ENCODE measurements at places on chromosomes 11 and 22.

DNA sequence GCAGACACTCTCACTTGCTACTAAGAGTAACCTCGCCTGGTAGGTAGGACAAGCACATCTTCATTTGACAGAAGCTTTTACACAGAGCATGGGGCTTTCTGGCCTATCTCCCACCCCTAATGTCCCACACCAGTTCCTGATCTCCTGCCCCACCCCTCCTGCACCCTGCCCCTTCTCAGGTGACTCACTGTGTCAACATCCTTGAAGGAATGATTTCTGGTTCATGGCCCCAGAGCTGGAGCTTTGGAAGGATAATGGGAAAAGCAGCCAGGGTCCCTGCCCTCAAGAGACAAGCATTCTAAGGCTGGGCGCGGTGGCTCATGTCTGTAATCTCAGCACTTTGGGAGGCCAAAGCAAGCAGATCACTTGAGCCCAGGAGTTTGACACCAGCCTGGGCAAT lies 47.2 kb downstream of the LRFN4 start:
- DNase-seq = no peak

GRCh38 chr22:32407312-32407711 lies 4.7 kb downstream of the RTCB start:
- no peak for DNase-seq

DNA sequence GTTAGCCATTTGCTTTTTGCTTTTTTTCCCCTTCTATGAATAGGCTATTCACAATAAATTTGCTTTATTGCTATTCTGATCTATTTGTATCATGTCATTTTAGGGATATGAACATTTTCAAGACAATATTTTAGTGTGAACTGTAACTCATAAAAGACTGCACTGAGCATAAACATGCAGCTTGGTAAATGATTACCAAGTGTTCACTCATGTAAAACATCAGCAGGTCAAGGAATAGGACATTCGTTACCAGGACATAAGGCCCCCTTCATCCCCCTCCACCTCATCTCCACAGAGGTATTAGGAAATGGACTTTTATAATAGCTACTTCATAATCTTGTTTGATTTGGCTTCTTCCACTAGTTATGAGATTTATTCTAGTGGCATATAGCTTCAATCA lies 12.4 kb downstream of the NLRP14 start:
- DNase-seq = no peak

DNA sequence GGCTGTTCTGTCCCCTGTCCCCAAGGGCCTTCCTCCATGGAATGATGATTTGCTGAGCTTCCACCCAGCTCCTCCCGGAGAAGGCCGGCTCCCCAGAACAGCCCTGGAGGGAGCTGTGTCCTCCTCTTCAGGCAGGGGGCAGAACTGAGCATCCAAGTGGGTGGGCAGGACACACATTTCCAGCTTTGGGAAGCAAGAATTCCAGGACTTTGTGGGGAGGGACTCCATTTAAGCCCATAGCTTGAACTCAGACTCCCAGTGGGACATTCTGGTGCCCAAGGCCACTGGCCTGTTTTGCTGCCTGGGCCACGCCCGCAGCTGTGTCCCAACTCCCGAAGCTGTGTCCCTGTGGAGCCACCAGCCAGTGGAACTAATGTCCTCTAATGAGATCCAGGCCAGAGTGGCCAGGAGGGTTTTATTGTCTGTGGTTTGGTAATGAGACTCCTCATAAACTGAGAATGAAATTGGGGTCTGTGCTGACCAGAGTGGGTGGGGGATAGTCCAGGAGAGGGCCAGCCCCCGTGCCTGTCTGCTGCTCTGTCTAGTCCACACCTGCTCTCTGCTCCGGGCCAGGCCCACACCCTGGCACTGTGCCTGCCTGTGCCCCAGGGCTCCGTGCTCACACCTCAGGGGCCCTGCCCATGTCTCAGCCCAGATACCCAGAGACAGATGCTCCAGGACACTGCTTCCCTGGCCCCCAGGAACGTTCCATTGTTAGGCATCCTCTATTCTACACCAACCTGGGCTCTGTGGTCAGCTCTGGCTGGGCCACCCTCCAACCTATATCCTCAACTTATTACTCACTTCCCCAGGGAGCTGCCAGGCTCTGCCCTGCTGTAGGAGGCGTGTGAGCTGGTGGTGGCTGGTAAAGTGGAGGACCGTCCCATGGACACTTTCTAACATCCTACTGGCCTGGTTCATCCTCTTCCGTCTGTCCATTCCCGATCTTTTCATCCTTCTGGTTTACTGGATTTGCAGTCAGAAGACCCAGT lies 7.6 kb downstream of the NECTIN1 start:
- DNase-seq = no peak

DNA sequence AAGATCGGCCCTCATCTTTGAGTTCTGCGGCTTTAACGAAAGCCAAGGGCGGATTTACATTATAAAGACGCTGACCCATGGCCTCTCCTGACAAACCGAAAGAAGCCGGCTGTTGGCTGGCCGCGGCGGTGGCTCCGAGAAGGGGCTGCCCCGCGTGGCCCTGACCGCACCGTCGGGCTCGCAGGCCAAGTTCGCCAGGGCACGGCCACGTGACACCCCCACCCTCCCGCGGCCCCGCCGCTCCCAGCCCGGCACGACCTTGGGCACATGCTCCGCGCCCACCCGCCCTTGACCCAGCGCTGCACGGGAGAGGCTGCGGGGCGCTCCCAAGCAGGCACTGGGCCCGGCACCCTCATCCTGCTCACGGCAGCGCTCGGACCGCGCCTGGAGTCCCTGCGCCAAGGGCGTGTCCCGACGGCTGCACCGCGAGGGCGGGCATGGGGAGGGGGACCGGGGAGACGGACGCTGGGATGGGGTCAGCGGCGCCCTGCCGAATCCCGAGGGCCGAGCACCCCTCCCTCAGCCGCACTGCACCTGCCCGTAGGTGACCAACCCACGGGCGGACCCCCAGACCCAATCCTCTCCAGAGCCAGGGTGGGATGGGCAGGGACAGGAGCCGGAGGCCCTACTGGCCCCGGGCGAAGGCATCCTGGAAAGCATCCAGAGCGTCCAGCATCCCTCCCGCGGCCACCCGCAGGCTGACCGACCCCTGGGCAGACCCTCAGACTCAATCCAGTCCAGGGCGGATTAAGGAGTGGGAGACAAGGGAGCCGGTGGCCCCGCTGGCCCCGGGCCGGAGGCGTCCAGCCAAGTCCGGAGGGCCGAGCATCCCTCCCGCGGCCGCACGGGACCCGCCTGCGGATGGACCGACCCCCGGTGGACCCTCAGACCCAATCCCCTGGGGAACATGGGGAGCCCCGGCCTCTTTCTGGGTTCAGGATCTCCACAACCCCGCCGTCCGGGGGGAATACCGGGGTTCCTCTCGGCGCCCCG lies 759 bp downstream of the CPT1A start:
- no peak for DNase-seq

DNA sequence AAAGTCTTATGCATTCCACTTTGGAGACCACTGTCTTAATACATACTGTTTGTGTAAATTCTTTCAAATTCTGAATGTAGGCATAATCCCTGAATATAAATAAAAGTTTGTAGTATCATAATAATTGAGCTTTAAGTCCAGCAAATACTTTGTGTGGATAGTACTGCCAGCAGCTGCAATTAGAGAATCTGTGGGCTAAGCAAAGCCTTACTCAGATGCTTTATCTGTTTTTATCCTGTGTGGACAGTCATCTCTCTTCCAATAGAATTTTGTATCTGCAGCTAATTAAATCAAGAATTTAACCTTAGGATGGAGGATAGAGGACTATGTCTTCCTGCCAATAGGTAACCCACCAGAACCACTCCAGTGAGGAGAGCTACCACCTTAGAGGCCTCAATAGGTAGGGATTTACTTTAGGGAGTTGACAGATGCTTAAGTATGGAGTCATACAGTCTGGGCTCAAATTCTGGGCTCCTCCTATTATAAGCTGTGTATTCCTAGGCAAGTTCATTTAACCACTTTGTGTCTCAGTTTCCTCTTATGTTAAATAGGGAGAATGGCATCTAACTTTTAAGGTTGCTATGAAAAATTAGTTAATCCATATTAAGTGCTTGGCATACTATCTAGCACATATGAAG lies 71.1 kb downstream of the STIM1 start:
- no peak for DNase-seq

- no peak for DNase-seq
These were observed 53.7 kb downstream of the CADM1 start for GRCh38 chr11:115450519-115450918.

- no peak for DNase-seq
These were observed 23.9 kb upstream of the RBM4B start for GRCh38 chr11:66701432-66702240.

- DNase-seq = no peak
These were observed 40.0 kb downstream of the RNF141 start for GRCh38 chr11:10500757-10501684.

DNA sequence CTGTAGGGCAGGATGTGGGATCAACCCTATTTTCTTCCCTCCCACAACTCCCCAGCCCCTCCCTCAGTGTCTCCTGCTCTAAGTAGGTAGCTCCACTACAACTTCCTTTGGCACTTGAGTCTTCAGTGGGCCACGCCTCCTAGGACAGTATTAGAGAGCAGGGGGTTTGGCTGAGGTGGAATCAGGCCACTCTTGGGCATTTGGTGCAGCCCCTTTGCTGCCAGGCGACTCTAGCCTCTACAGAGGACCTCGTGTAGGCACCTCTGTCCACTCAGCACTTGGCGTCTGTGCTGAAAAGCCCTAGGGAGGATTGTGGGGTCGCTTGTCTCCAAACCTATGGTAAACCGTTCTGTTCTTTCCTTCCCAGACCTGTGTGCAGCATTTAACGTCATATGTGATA lies 2.7 kb downstream of the FADD start:
- no peak for DNase-seq

GRCh38 chr11:23112987-23113886 lies 253.0 kb upstream of the CCDC179 start:
- no peak for DNase-seq

DNA sequence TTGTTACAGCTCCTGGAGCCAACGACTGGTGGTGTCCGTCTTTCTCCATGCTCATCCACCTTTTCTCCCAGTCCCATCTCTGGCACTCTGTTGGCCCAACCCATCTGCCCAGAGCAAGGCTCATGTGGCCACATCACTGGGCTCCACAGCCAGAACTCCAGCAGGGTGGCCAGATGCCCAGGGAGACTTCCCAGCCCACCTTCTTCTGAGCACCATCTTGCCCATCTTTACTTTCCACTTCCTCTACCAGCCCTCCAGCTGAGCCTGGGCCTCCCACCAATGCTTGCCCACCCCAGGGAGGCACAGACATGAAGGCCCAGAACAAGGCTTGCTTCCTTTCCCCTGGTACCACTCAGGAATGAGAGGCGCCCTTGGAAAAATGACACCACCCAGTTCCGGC lies 116.8 kb downstream of the BUD13 start:
- no peak for DNase-seq

DNA sequence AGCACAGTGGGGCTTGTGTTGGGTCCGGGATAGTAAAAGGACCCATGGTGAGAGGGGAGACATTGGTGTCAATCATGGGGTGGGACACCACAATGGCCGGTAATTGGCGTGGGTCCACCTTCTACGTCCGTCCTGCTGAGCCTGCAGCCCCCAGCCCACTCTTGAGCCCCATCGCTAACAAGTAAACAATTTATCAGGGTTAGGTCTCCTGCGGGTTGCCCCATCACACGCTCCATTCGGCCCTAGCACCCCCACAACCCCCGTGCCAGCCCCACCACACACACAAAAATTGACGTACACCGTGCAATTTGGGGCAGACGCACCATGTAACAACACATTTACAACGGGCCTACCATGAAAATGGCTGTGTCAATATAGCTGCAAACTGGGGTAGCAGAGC lies 86.5 kb upstream of the HTATIP2 start:
- no peak for DNase-seq

DNA sequence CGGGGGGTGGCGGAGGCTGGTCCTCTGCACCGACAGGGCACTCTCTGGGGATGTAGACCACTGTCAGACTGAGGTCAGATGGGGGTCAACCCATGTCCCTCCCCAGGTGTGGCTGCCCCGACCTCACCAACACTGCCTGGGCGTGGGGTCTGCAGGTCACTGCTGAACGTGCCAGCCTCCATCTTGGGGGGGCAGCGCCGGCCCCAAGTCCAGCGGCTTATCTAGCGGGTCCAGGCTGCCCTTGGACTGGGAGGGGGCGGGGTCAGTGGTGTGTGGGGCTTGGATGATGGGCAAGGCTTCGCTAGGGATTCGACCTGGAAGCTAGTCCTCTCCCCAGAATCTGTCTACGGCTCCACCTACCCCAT lies 178.2 kb downstream of the IGLL1 start:
- no peak for DNase-seq

- no peak for DNase-seq
These were observed 418.8 kb downstream of the SHANK2 start for GRCh38 chr11:70833554-70833953.

GRCh38 chr11:65900125-65900898 lies at the start of gene FOSL1:
Gene FOSL1 (minus strand): TSS chr11:65900388. CDS start chr11:65900339, 49 bp downstream.
- peak; percentile 79 for DNase-seq

GRCh38 chr11:12211331-12212065 lies 101.1 kb downstream of the MICAL2 start:
- DNase-seq = no peak

GRCh38 chr11:122099374-122100036 lies 16.5 kb downstream of the BLID start:
- no peak for DNase-seq

DNA sequence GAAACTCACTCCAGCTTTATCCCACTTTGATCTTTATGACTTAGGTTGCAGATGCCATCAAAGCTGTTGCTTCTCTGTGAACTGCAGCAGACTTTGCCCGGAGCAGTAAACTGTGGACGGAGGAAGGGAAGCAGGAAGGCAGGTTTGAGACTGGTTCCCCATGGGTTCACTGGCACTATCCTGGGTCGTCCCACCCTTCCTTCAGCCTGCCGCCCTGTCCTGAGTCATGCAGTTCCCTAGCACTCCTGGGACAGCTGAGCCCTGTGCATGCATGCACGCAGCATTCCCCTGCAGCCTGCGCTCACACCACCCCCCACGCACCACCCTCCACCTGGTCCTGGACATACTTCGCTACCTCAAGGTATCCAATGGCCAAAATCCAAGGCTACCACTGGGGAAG lies 23.5 kb upstream of the P2RY2 start:
- no peak for DNase-seq

- no peak for DNase-seq
These were observed 6.7 kb upstream of the AHNAK start for GRCh38 chr11:62553080-62553838.
